ENCODE measurements at places on chromosomes 2 and 18. TPM values are rescaled to one million over a fixed set of nuclear protein-coding genes. Genes with fewer than 3 reads are reported as not detected.
A peak's percentile ranks its signal among the peaks of the same experiment; 100 is the strongest.

Gene ANKRD30B
- not detected for total RNA-seq

- no peak for DNase-seq
Measured at GRCh38 chr2:72778410-72778809, 47.4 kb downstream of the EXOC6B start.

GRCh38 chr2:158926478-158926948 is 41.9 kb upstream of the TANC1 start:
- DNase-seq = no peak

Gene MLPH
- total RNA-seq = not detected

DNA sequence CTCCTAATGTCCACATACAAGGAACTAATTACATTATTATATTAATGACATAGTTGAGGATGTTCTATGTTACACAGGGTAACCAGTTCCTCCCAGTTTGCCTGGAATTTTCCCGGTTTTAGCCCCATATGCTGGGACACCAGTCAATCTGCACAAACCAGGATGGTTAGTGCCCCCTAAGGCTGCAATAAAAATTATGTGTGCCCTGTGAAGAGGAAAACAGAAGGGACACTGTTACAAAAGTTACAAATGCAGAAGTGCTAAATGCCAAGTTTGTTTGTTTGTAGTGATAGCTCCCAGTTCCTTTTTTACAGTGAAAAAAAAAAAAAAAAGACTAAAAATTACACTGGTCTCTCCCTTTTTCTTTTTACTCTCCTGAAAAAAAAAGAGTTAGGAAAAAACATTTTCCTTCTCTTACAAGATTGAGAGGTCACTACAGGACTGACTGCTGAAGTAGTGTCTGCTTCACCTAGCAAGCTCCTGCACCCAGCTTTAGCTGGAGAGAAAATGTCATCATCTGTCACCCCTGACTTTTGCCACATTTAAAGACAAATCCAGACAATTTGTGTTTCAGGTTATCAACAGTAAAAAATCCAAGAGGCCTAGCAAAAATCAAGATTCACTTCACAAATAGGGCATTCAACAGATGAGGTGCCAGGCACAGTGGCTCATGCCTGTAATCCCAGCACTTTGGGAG is 3.2 kb downstream of the ANKRD44 start:
- no peak for DNase-seq

DNA sequence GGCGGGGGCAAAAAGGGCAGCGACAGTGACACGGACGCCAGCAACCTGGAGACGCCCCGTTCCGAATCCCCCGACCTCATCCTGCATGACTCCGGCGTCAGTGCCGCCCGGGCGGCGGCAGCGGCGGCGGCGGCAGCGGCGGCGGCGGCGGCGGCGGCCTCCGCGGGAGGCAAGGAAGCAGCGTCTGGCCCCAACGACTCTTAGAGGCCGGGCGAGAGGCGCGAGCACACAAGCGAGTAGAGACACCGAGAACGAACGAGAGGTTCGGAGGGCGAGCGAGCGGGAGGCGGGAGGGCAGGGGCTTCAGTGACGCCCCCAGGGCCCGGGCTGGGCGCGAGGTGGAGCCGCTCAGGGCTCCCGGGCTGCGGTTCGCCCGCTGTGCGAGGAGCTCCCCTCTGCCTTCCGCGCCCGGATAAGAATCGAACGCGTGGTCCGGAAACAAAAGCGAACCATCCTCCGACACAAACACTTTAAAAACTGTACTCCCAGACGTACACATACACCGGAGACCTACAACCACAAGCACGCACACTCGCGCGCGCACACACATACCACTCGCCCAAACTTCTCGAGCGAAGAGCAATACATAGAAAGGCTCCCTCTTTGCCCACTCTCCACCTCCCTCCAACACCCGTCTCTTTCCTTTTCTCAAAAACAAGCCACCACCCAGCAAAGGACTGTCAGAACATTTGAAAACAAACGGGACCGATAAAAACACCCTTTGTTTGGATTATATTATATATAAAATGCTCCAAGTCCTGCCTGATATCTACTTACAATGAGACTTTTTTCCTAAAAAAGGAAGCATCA is 2.8 kb downstream of the SP9 start:
- DNase-seq = peak; percentile 51

DNA sequence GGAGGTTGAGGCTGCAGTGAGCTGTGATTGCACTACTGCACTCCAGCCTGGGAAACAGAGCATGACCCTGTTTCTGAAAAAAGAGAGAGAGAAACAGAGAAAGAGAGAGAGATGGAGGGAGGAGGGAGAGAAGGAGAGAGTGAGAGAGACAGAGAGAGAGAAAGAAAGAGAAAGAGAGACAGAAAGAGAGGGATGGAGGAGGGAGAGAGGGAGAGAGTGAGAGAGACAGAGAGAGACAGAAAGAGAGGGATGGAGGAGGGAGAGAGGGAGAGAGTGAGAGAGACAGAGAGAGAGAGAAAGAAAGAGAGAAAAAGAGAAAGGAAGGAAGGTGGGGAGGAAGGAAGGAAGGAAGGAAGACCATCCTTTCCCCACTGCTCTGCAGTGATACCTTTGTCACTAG is 48.1 kb upstream of the ACKR3 start:
- no peak for DNase-seq

DNA sequence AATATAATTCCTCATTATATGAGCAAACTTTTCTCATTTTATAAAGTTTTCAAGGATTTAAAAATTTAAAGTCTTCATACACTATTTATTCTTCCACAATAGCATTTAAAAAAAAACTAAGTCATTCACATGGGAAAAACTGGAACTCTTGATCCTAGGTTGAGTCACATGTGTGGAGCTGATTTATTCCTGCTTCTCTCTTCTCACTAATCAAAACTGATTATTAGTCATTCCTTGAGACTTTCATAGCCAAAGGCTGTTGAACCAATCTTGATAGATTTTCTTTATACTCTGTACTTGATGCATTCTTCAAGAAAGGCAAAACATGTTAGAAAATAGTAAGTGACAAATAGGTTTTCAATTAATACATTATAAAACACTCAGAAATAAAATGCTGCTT is 27.4 kb downstream of the NR4A2 start:
- DNase-seq = no peak

DNA sequence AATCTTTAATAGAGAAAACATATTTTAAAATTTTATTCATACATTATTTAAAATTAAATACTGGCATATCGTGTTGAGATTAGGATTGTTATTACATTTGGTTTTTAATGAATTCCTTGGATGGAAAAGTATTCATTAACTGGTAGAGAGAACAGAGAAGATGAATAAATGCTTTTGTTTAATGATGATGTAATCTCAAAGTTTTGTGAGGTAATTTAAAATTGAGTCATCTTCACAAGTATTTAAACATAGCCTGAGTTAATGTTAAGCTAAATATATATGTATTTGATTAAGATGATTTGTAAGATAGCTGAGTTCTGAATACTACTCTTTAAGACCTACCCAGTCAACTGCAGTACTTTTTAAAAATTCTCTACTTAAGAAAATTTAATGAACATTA is 713.4 kb upstream of the VRK2 start:
- DNase-seq = no peak

DNA sequence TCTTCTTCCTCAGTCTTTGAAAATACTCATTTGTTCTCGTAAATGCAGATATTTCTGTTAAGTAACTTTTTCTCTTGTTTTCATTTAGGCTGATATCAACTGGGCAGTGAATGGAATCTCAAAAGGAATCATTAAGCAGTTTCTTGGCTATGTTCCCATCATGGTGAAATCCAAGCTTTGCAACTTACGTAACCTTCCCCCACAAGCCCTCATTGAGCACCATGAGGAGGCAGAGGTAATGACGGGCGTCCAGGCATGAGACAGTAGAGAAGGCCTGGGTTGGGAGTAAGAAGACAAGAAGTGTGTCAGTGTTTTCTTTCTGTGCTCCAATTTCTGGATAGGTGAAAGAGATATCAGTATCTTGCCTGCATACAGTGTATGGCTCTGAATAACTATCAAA is 5.1 kb downstream of the POLR1B start:
- DNase-seq = no peak

DNA sequence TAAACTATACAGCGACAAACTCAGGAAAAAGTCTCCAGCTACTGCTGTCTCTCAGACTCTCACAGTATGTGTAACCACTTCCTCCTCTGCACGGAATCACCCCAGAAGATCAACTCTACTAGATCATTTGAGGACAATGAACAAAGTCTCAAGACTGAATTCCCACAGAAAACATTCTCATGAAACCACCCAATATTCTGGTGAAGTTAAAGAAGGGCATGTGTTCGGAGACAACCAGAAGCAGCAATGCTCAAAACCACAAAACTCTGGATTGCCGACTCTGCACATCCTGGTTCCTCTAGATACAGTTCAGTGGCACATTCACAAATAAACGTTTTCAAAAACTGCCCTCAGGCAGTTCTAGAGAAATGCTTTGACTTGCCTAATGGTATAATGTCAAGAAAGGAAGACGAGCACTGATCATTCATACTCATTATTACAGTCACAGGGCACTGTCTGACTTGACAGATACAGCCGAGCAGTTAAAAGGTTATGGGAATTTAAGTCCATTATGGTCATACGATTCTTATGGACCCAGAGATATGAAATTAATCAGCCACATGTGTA is 91.9 kb upstream of the STK17B start:
- peak; percentile 30 for DNase-seq

- DNase-seq = no peak
Measured at GRCh38 chr2:119734047-119734446, 25.7 kb upstream of the PTPN4 start.

Gene DNPEP
- 81.9 TPM for total RNA-seq

DNA sequence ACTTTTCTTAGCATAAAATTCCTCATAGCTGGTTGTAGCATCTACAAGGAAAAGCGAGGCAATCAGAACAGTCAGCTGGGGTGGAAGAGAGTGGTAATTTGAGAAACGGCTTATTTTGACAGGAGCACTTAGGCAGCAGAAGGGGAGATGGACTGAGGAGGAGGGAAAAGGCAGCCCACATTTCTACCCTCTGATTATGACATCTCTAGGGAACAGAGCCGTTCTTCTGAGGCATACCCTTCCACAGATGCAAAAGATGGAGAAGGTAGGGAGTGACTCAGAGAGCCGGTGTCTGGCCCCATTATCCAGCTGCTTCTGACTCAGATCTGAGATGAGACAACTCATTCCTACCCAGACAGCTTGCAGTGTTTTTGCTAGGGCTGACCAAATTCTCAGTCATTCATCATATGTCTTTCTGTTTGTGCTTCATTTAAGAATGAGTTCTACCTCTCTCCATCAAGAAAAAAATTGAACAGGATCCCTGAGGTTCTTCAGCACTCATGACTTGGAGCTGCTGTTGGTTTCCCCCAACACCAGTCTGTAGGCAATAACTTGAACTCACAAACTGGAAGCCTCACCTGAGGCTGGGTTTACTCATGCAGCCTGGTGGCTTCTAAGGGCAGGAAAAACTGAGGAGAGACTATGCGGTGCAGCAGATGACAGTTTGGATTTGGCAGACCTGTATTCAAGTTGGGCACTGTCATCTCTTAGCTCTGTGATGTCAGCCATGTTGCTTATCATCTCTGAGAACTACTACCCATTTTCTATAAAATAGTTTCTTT is 15.9 kb upstream of the SEC11C start:
- no peak for DNase-seq

- DNase-seq = no peak
Measured at GRCh38 chr18:56738184-56738583, 87.0 kb downstream of the WDR7 start.

GRCh38 chr2:136281281-136282114 is 163.5 kb upstream of the CXCR4 start:
- DNase-seq = peak; percentile 63

DNA sequence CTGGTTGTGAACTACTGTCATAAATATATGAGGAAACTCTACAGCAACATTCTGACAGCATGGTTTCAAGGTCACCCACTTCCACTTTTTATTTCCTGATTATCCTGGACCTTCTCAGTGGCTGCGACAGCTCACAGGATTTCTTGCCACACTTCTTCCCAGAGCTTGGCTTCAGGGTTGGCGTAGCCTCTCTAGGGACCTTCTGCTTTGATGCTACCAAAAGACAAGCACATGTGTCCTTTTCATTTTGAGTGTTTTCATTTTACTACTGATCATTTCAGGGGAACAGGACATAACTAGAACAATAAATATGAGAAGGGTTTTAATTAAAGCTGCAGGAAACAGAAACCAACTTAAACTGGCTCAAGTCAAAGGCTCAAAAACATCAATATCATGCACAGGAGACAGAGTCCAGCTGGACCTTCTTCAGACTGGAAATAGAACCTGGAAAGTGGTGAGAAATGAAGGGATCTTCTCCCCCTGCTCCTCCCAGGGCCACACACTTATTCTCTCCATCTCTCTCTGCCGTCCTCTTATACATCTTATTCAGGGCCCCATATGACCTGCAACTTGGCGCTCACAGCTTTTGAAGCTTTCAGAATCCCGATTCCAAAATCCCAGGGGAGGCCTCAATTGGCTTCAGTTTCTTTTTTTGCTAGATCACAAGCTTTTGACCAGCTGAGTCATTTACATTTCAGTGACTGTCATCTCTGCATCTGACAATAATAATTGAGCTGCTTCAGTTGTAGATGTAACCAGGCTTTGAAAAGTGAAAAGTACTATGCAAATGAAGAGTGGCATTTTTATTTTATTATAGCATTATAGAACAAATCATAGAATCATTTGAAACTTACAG is 9.7 kb downstream of the VIT start:
- DNase-seq = no peak

- no peak for DNase-seq
Measured at GRCh38 chr2:229133155-229133772, 137.8 kb downstream of the PID1 start.

DNA sequence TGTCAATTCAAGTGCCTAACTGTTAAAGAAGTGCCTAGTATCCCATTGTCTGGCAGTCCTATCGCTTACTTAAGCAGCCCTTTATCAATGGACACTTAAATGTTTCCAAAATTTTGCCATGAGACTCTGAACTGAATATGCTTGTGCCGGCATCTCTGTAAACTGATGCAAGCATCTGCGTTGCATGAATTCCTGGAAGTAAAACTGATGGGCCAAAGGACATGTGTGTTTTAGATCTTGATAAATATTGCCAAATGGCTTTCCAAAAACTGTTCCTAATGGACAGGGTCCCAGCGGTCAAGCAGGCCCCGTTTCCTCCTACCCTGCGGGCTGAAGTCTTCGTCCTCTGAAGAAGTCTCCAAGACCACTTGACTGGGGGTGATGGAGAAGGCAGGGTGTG is 121.3 kb upstream of the ZNF516 start:
- DNase-seq = no peak

Gene NEUROD1
- not detected for total RNA-seq

DNA sequence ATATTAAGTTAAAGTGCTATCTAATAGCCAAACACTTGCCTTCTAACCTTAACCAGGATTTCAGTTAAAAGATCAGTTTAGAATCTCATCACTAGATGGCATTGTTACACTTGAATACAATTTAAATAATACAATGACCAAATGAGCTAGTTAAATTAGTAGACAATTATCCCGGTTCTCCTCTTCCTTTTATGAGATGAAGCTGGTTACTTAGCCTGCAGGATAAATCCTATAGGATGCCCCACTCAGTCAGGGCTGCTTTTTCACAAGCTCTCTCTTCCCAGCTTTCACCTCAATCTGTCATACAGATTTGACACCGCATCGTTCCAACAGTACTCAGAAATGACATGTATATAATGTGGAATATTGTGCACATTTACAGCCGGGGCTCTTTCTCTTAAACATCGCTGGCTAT is 678.8 kb downstream of the KCNJ3 start:
- no peak for DNase-seq

Gene CNOT9
- total RNA-seq = 55.0 TPM

Gene ZNF385B
- not detected for total RNA-seq

- no peak for DNase-seq
Measured at GRCh38 chr2:30371772-30372373, 75.2 kb upstream of the LCLAT1 start.

- DNase-seq = no peak
Measured at GRCh38 chr18:76741346-76741745, 81.0 kb upstream of the ZNF236 start.

Gene ERFE
- total RNA-seq = not detected
